ENCODE measurements at places on chromosomes 13 and 19.
A peak's percentile ranks its signal among the peaks of the same experiment; 100 is the strongest.

DNA sequence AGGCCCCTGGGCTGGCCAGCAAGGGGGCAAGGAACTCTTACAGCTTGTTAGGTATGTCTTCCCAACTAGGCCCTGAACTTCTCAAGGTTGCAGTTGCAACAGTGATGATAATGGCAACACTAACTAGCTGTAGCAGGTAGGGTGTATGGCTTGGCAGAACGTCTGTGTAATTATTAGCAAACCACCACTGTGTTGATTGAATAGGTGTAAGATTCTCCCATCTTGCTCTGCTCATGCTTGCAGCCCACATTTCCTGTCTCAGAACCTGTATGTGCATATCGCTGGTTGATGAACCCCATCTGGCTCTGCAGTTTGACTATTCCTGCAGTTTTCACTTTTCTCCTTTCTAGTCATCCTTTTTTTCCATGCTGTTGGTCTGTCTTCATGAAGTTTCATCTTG is 178.8 kb downstream of the KATNAL1 start:
- DNase-seq = no peak

DNA sequence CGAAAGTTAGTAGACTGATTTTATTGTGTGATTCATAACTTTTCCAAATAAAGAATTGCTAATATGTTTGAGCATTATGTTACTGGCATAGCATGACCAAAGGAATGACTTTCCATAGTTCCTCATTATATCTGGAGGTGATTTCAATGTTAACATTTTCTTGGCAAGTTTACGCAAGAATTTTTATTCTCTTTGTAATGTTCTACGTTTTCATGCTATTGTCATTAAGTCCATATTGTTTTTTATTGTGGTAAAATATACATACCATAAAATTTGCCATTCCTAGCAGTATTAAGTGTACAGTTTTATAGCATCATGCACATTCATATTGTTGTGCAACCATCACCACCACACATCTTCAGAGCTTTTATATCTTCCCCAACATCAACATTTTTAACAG is 14.8 kb downstream of the KCTD12 start:
- peak; percentile 57 for DNase-seq

DNA sequence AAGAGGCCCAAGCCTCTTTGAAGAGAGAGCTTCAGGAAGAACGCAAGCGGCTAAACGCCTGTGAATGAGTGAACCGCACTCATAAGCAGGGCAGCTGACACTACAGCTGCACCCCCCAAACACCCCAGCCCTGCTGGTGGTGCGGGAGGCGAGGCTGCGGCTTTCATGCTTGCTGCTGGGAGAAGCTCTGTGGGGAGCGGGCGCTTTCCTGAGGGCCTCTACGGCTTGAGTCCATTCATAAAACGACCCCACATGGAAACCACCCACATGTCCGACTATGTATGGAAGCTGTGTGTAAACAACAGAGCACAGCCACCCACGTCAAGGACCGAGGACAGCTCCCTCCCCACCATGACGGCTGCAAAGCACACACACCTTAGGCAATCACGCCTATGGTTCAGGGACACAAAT is 5.5 kb downstream of the AP3D1 start:
- DNase-seq = no peak

DNA sequence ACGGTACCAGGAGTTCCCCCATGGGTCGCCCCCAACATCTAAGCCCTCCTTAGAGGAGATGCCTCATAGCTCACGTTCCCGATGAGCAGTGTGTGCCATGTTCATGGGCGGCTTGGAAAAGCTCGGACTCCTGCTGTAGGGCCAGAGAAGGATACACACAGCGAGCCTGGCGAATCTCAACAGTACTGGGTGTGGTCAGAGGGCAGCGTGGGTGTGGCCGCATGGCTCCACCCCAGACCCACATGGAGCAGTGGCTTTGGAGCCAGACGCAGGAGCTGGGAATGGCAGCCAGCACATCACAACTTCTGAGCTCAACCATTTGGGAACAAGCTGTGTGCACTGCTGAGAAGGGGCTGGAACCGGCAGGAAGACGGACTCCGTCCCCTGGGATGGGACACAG is 15.6 kb downstream of the CAPS start:
- DNase-seq = no peak

- no peak for DNase-seq
Observed at GRCh38 chr19:399370-399769, 9.6 kb downstream of the C2CD4C start.

- DNase-seq = no peak
Observed at GRCh38 chr19:19409631-19410030, 4.2 kb downstream of the GATAD2A start.
